ENCODE measurements at places on chromosomes 6 and 20.

- H3K36me3 ChIP-seq = no peaks in the 10 kb centered on the region
- no peak overlapping the region for H3K4me3 ChIP-seq
- no peak for DNase-seq
- no peak overlapping the region for H3K27ac ChIP-seq
- H3K4me1 ChIP-seq = no peaks in the 10 kb centered on the region
Measured at GRCh38 chr6:5151360-5151954, 66.3 kb downstream of the PPP1R3G start.

GRCh38 chr20:4326195-4327065, 311.1 kb upstream of the RNF24 start:
- no peaks in the 10 kb centered on the region for H3K27me3 ChIP-seq
- no peaks in the 10 kb centered on the region for H3K36me3 ChIP-seq
- no peak overlapping the region for H3K4me3 ChIP-seq
- H3K27ac ChIP-seq = no peak overlapping the region

DNA sequence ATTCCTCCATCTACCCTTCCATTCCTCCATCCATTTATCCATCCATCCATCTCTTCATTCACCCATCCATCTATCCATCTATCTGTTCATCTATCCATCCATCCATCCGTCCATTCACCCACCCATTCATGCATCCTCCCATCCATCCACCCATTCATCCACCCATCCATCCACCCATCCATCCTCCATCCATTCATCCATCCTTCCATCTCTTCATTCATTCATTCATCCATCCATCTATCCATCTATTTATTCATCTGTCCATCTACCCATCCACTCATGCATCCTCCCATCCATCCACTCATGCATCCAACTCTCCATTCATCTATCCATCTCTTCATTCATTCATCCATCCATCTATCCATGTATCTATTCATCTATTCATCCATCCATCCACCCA, 380.9 kb downstream of the CDH4 start:
- H3K27ac ChIP-seq = no peak overlapping the region
- no peaks in the 10 kb centered on the region for H3K27me3 ChIP-seq
- H3K4me3 ChIP-seq = no peak overlapping the region
- DNase-seq = no peak
- no peaks in the 10 kb centered on the region for H3K4me1 ChIP-seq
- H3K36me3 ChIP-seq = no peaks in the 10 kb centered on the region

- no peak overlapping the region for H3K27ac ChIP-seq
Measured at GRCh38 chr20:36243726-36244125, 7.4 kb downstream of the AAR2 start.

DNA sequence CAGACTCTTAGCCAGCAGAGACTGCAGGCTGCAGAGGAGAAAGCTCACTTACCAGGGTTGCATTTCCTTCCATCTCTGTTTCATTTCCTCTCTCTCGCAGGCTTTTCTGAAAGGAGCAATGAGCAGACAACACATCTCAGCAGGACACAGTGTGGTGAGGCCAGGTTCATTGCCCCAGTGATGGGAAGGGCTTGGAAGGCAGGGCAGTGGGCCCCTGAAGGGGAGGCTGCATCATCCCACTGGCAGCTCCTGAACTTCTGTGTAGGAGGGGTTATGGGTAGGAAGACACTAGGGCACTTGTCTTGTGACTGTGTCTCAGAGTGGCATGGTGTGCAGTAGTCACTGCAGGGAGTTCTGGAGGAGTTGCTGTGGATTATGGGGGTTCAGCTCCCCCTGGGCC, 246.8 kb downstream of the QKI start:
- no peaks in the 10 kb centered on the region for H3K4me1 ChIP-seq
- H3K36me3 ChIP-seq = no peaks in the 10 kb centered on the region
- no peak overlapping the region for H3K27ac ChIP-seq
- no peaks in the 10 kb centered on the region for H3K27me3 ChIP-seq
- no peak overlapping the region for H3K4me3 ChIP-seq
- DNase-seq = no peak

GRCh38 chr20:24254480-24254879, 214.9 kb upstream of the SYNDIG1 start:
- H3K27me3 ChIP-seq = peaks cover 4% of the 10 kb centered on the region
- DNase-seq = no peak
- no peak overlapping the region for H3K4me3 ChIP-seq
- no peak overlapping the region for H3K27ac ChIP-seq

GRCh38 chr20:4230651-4231050, 215.3 kb upstream of the RNF24 start:
- H3K27me3 ChIP-seq = no peaks in the 10 kb centered on the region
- H3K36me3 ChIP-seq = no peaks in the 10 kb centered on the region
- H3K4me1 ChIP-seq = no peaks in the 10 kb centered on the region
- H3K27ac ChIP-seq = no peak overlapping the region
- no peak overlapping the region for H3K4me3 ChIP-seq

DNA sequence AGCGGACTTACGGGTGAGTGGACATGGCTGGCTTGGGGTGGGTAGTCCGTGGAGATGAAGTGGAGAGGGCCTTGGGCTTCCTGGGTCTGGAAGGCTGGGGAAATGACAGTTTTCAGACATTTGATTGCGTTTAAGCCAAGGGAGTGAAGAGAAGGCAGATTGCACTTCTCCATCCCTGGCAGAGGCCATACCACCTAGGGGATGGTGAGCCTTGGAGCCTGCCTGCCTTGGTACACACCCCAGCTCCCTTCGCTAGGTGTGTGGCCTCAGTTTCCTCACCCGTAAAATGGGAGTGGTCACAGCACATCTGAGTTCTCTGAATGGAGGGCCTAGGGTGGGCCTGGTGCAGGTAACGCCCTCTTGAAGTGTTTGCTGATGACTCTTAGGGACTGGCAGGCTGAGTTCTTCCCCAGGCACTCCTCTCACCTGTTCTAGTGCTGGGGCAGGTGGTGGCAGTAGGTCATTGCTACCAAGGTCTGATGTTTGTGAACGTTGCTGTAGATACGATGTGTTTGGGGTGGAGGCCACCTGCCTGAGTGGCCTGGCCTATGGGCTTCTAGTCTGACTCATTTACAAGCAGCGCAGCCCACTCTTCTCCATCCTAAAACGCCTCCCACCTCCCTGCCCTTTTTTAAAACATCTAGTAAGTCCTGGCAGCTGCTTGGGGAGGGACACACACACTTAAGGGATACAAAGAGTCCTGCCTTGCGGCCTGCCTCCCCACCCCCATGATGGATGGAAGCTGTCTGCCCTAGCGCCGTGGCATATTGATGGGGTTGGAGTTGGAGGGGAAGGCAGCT, 2.3 kb downstream of the RBM38 start:
- H3K4me3 ChIP-seq = no peak overlapping the region
- H3K27me3 ChIP-seq = no peaks in the 10 kb centered on the region
- H3K27ac ChIP-seq = no peak overlapping the region

- peak; percentile 32 for DNase-seq
- no peaks in the 10 kb centered on the region for H3K4me1 ChIP-seq
- no peaks in the 10 kb centered on the region for H3K36me3 ChIP-seq
- no peaks in the 10 kb centered on the region for H3K27me3 ChIP-seq
Measured at GRCh38 chr6:7267466-7268091, 45.4 kb downstream of the SSR1 start.

DNA sequence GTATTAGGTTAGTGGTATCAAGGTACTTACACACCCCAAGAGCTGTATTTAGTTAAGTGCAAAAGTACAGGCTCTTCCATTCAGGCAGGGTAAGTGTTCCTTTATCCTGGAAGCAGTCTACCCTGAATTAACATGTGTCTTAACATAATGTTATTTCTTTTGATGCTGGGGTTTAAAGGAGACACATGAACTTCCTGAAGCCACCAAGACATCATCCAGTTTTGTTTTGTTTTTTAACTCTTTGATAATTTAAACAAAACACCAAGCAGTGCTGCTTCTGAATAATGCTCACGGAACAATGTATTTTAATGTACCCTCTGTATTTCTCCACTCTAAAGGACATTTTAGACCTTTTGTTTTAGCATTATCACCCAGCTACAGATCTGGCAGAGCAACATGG, 50.5 kb upstream of the PLCB4 start:
- no peaks in the 10 kb centered on the region for H3K27me3 ChIP-seq
- no peak overlapping the region for H3K4me3 ChIP-seq
- no peak for DNase-seq
- H3K36me3 ChIP-seq = no peaks in the 10 kb centered on the region

- no peak for DNase-seq
- H3K36me3 ChIP-seq = no peaks in the 10 kb centered on the region
- no peak overlapping the region for H3K27ac ChIP-seq
- no peaks in the 10 kb centered on the region for H3K4me1 ChIP-seq
Measured at GRCh38 chr6:144075875-144076274, 19.5 kb downstream of the SF3B5 start.

GRCh38 chr6:116277124-116277523, 2.6 kb downstream of the TSPYL1 start:
- H3K4me3 ChIP-seq = peak overlapping the region; percentile 68
- no peaks in the 10 kb centered on the region for H3K36me3 ChIP-seq
- DNase-seq = no peak
- no peaks in the 10 kb centered on the region for H3K27me3 ChIP-seq
- H3K27ac ChIP-seq = no peak overlapping the region

DNA sequence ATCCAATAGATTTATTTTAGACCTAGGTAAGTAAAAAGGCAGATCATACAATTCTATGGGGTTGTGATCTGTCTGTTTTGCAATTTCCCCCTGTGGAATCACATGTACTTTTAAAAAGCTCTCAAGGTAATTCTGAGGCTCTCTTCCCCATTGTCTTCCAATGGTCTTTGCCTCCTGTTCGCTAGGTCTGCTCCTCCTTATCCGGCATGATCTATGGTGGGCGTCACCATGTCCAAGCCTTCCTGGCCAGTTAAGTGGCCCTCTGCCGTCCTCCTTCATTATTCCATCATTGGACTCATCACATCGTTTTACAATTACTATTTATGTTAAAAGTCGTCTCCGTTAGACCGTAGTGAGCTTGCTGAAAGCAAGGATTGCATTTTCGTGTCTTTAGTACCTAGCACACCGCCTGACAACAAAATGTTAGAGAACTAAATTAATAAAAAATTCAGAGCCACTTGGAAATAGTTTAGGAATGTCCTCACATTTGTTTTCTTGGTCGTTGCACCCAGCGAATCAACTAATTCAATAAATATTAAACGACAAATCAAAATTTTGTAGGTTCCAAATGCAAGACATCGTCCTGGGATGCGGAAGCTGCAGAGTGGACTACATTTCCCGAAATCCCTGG, 2.2 kb upstream of the STXBP5 start:
- DNase-seq = peak; percentile 42
- H3K27ac ChIP-seq = peak overlapping the region; percentile 60

GRCh38 chr6:28737750-28738395, 185.9 kb downstream of the TRIM27 start:
- no peak overlapping the region for H3K27ac ChIP-seq
- H3K36me3 ChIP-seq = no peaks in the 10 kb centered on the region
- H3K4me1 ChIP-seq = no peaks in the 10 kb centered on the region
- peaks cover 81% of the 10 kb centered on the region for H3K27me3 ChIP-seq
- H3K4me3 ChIP-seq = no peak overlapping the region
- DNase-seq = no peak

GRCh38 chr6:3758842-3759144, 7.3 kb upstream of the PXDC1 start:
- H3K27me3 ChIP-seq = no peaks in the 10 kb centered on the region
- H3K4me3 ChIP-seq = no peak overlapping the region
- no peak for DNase-seq
- H3K36me3 ChIP-seq = no peaks in the 10 kb centered on the region

- H3K27me3 ChIP-seq = no peaks in the 10 kb centered on the region
- H3K27ac ChIP-seq = no peak overlapping the region
- H3K4me3 ChIP-seq = no peak overlapping the region
Measured at GRCh38 chr6:76035713-76036112, 36.7 kb downstream of the IMPG1 start.

DNA sequence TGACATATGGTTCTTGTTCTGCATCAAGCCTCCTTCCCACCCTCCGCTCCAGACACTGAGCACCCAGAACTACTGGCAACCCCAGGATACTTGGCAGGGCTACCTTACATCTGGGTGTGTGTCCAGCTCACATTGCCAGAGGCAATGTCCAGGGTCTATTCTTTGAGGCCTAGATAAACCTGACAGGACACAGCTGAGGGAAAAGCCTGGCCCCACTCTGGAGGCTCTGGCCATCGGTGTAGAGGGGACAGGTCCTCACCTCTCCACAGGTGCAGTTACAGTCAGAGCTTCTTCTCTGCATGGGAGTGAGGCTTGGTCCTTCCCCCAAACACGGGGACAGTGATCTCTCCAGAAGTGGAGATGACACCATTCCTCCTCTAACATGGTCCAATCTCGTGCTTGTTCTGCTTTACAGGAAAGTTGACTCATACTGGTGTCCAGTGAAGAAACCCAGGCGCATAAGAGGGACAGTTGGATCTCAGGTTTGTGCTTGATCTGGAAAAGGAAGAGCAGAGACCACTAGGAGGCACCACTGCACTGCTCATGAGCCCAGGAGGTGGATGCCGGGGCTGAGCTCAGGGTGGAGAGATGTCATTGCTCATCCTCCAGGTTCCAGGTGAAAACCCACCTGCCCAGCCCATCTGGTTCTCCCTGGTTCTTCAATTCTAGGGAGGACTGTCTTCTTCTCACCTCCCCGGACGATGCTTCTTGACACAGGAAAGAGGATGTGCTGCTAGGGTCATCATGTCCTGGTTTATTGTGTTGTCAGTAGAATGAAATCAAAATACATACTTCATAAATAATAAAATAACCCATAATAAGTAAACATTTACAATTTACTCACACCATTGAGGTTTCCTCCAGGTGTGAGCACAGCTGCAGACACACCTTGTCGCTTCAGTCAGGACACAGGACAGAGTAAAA, 14.7 kb downstream of the HLA-F start:
- H3K4me3 ChIP-seq = no peak overlapping the region
- DNase-seq = peak; percentile 83
- no peak overlapping the region for H3K27ac ChIP-seq
- H3K4me1 ChIP-seq = no peaks in the 10 kb centered on the region

GRCh38 chr6:80457439-80457933, 351.0 kb downstream of the BCKDHB start:
- peaks cover 16% of the 10 kb centered on the region for H3K4me1 ChIP-seq
- H3K4me3 ChIP-seq = no peak overlapping the region
- no peaks in the 10 kb centered on the region for H3K36me3 ChIP-seq
- DNase-seq = peak; percentile 70
- peak overlapping the region; percentile 18 for H3K27ac ChIP-seq
- no peaks in the 10 kb centered on the region for H3K27me3 ChIP-seq
